ENCODE measurements at places on chromosomes 13 and 19.

- ATAC-seq = no peak
Measured at GRCh38 chr13:69948016-69948415, 159.6 kb upstream of the ATXN8OS start.

DNA sequence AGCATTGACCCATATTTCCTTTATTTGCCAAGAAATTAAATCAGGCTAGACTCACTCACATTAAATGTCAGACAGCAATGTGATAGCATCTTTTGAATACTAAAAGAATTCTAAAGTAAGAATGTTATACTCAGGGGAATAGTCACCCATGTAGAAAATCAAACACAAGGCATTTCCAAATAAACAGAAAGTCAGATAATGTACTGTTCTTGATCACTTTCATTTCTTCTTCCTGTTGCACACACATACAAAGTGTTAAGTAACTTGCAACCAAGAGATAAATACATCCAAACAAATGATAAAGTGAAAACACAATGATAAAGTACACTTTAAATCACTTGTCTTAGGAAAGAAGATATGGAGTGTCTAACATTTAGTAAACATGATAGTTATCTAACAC lies 1366.6 kb upstream of the MIR17HG start:
- ATAC-seq = no peak

DNA sequence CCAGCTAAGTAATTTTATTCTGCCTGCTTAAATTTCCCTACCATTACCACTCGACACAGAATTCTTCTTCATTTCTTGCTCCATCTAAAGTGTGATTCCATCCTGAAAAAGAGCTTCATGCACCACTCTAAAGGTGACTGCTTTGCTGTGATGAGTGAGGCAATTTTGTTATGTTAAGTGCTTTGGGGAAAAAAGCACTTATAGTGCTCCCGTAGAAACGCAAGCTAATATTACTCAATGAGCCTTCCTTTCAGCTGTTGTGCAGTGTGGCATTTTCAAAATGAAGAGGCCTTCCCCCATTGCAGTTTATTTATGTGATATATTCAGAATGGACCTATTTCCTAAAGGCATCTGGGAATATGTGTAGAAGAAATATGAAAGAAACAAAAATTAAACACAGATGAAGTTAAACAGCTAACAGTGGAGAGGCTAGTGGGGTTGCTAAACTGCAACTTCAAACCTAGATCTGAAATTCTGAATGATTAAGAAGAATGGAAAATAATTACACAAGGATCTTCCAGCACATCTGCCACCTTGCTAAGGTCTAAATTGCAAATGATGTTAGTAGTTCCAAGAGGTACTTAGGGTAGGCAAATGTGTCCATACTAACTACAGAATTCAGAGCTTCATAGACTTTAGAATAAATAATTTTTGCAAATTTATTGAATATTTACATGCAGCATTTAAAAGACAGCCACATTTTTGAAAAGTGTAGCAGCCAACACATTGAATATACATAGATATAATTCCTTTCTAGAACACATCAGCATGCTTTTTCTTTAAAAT lies 211.7 kb downstream of the DCT start:
- ATAC-seq = no peak

DNA sequence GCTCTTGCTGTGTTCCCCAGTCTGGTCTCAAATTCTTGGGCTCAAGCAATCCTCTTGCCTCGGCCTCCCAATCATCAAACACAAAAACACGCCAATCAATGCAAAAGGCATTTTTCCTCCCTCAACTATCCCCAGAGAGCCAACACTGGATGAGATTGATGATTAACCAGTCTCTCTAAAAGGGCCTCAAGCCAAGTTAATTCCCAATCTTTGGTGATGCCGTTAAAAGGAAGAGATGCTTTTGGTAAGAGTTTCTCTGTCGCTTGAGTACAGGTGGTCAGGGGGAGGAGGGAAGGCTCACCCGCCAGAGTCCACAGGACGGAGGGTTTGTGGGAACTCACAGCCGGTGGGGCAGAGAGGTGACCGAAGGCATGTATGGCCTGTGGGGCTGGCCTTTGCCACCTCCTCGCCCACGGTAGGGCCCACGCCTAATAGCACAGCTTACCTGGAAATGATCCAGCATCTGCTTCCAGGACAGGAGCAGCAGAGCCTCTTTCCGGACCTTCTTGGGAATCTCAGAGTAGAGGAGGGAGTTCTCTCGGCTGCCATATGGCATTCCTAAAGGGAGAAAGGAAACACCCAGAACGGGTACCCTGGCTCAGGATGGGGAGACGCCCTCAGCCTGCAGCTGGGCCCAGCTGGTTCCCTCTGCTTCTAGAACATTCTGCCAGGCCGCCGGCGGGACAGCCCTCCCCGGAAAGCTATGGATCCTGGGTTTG lies 18.1 kb downstream of the DPP9 start:
- peak; percentile 35 for ATAC-seq

DNA sequence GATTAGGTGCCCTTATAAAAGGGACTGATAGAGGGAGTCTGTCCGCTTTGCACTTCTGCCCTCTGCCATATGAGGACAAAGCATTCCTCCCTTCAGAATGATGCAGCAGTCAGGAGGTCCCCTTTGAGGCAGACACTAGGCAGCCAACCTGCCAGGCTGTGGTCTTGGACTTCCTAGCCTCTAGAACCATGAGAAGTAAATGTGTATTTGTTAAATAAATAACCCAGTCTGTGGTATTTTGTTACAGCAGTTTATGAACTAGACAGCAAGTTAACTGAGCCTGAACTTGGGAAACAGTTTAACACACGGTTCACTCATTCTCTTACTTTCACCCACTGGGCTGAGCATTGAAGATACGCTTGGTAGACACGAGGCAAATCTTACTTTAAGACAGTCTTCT lies 313.2 kb downstream of the UQCRFS1 start:
- no peak for ATAC-seq

- no peak for ATAC-seq
Measured at GRCh38 chr19:7743425-7743841, 3.9 kb downstream of the CD209 start.

GRCh38 chr19:51136851-51137551 lies 5.1 kb upstream of the SIGLEC7 start:
- ATAC-seq = peak; percentile 65

DNA sequence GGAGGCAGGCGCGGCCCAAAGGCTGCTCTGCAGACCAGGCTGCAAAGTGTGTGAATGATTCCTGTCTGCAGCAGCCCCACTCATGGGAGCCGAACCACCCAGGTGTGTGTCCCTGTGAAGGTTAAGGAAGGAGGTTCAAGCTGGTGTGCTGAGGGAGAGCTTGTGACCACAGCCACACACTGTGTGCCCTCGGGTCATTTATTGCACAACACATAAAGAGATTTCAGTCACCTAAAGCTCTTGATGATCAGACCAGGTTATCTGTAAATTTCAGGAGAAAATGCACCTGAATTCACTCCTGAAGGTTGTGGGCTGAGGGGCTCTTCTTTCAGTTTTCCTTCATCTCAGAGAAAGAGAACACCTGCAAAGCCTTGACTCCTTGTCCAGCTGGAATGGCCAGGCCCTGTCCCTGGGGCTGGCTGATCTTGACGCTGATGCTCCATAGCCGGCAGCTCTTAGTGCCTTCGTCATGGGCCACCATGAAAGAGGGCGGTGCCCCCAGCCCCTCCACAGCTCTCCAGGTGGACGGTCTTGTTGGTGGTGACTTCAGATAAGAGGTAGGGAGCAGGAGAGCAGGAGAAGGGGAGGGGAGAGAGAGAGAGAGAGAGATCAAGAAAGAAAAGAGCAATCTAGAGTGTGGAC lies 110.8 kb upstream of the C1QTNF9B start:
- ATAC-seq = no peak

DNA sequence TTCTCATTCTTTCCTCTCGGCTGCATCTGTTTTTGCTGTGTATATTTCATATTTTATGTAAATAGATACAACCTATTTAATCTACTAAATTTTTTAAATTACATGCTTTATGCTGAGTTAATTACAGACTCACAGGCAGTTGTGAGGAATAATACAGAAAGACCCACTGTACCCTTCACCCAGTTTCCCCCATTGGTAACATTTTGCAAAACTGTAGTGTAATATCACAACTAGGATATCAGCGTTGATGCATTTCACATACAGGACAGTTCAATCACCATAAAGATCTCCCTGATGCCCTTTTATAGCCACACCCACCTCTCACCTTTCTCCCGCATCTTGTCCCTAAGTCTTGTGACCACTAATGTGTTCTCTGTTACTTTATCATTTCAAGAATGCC lies 43.5 kb downstream of the GSX1 start:
- ATAC-seq = no peak

GRCh38 chr13:22789027-22789593 lies 391.7 kb upstream of the SGCG start:
- no peak for ATAC-seq

DNA sequence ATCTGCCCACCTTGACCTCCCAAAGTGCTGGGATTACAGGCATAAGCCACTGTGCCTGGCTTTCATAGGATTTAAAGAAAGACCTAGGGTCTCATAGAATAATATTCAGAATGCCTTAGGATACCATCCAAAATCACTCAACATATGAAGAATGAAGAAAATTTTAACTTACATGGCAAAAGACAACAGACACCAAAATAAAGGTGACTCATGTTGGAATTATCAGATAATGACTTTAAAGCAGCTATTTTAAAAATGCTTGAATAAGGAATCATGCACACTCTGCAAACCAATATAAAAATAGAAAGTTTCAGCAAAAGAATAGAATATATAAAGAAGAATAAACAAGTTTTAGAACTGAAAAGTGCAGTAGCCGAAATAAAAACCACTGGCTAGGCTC lies 29.3 kb downstream of the ZNF566 start:
- no peak for ATAC-seq

DNA sequence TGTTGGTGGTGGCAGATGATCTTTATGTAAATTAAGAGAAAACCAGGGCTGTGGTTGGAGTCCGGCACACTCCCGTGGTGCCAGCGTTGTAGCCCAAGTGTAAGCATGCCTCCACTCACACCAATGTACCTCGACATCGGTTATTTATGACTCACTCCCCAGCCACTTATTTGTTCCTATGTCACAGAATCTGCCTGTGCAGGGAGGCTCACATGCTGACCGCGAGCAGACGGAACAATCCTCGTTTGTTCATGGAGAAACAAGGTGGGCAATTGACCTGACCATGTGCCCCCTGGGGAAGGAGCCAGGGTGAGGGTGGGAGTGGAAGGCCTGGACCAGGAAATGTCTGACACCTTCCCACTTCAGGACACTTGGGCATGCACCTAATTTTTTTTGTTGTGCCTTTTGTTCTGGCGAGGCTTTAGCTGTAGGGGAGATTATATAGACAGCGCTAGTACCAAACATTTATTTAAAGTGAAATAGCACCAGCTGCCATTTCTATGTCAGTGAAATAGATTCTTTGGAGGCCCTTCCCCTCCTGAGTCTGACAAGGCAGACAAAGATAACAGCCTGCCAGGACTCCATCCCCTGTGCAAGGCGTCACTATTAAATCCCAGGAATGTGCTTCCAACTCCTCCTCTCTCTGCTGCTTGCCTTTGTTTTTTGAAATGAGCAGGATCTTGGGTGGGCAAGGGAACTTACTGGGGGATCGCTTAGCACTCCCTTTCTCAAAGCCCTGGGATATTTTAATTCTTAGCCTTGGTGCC lies 394.2 kb downstream of the FGF9 start:
- ATAC-seq = no peak

GRCh38 chr19:44371815-44372480 lies 15.5 kb upstream of the ZNF112 start:
- no peak for ATAC-seq

DNA sequence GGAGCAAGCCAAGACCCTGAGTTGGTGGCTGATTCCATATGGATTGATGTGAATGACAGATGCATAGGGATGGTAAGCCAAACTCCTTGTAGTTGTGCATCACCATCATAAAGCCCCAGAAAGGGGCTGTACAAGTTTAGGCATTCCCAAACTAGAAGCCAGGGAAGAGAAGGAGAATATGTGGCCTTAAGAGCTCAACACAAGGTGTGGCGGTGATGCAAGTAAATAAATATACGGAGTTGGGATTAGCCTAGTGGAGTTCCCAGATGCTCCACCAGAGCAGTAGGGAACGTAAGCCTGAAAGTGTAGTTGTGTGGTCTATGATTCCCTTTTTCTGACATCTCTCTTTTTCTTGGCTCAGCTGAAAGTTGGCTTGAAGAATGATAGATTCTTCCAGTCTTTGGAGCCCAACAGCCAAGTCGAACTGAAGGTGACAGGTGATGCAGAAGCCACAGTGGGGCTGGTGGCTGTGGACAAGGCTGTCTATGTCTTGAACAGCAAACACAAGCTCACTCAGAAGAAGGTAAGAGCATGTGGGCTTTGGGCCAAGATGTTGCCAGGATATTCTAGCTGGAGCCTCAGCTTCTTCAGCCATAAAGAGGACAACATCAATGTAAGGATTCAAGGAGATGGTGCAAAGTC lies 30.1 kb downstream of the RDH8 start:
- ATAC-seq = no peak

- ATAC-seq = no peak
Measured at GRCh38 chr19:58166708-58167280, 16.1 kb upstream of the ZNF274 start.

DNA sequence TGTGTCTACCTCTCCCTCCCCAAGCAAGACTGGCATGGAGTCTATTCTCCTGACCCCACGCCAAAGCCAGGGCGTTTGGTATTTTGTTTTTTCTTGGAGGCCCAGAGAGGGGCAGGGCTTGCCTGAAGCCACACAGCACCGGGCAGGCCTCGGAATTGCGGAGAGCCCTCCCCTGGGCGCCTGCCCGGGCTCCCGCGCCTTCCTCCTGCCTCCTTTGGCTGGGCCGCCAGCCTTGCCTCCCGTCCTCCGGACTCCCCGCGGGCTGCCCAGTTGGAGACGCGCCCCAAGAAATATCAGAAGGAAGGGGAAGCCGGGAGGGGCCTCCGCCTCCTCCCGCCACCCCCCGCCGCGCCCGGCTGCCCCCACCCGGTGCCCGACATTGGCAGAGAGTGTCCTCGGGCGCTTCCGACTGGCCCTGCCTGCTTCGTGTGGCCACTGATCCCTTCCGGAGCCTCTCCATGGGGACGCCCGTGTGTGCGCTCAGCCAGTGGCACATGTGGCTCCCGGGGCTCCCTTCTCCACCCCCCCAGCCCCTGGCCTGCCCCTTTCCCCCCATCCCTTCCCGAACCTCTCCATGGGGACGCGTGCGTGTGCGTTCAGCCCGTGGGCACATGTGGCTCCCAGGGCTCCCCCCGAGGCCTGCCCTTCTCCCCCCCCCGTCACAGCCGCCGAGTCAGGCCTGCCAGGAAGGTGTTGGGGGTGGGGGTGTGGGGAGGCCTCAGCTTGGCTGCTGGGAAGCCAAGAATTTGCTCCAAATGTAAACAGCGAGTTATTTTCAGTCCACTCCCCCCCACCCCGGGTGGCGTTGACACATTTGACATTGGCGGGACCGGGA lies 37.3 kb downstream of the NFIC start:
- peak; percentile 83 for ATAC-seq

- ATAC-seq = no peak
Measured at GRCh38 chr19:35601971-35602370, 10.6 kb upstream of the HAUS5 start.
